ENCODE measurements at places on chromosomes 3 and 15. TPM values are rescaled to one million over a fixed set of nuclear protein-coding genes. Genes with fewer than 3 reads are reported as not detected.

Gene CLDN18
- total RNA-seq, result not detected

Gene ZNF80
- total RNA-seq, result 0.74 TPM

Gene PLA1A
- not detected for total RNA-seq

Gene CHCHD4
- 25.0 TPM for total RNA-seq

Gene GOLGA8Q
- total RNA-seq, result 1.4 TPM

Gene CCNB2
- 57.5 TPM for total RNA-seq

Gene EPHB3
- not detected for total RNA-seq

Gene NR1I2
- 0.11 TPM for total RNA-seq

Gene COLQ
- total RNA-seq, result 1.6 TPM

Gene MRAS
- total RNA-seq, result not detected

DNA sequence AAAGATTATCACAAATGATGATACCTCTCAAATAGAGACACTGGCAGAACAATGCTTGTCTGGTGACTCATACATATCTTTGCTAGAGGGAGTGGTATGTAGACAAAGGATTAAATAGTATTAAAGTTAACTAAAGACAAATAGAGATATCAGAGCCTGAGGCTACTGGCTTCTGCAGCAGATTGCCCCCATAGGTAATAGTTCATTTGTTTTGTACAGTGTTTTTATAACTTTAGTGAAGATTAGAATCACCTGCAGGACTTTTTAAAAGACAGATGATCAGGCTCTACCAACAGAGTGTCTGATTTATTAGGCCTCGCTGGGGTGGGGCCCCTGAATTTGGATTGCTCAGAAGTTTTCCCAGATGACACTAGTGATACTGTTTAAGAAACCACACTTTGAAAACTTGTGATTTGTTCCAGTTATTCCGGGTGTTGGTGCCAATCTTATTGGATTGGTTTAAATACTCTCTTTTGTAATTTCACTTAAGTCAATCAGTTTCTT, 96.4 kb downstream of the NAALADL2 start:
- no peaks in the 10 kb centered on the region for H3K4me1 ChIP-seq
- no peak overlapping the region for H3K27ac ChIP-seq
- H3K27me3 ChIP-seq, result no peaks in the 10 kb centered on the region
- H3K36me3 ChIP-seq, result no peaks in the 10 kb centered on the region

- no peaks in the 10 kb centered on the region for H3K36me3 ChIP-seq
- H3K27me3 ChIP-seq, result no peaks in the 10 kb centered on the region
- DNase-seq, result no peak
- H3K27ac ChIP-seq, result no peak overlapping the region
These were observed 536.3 kb upstream of the NAALADL2 start for GRCh38 chr3:174322789-174323188.

- H3K27ac ChIP-seq, result no peak overlapping the region
- no peak overlapping the region for H3K4me3 ChIP-seq
- no peak for DNase-seq
- no peaks in the 10 kb centered on the region for H3K36me3 ChIP-seq
- peaks cover 11% of the 10 kb centered on the region for H3K27me3 ChIP-seq
- H3K4me1 ChIP-seq, result no peaks in the 10 kb centered on the region
These were observed 19.6 kb upstream of the LRRK1 start for GRCh38 chr15:100899601-100900000.

DNA sequence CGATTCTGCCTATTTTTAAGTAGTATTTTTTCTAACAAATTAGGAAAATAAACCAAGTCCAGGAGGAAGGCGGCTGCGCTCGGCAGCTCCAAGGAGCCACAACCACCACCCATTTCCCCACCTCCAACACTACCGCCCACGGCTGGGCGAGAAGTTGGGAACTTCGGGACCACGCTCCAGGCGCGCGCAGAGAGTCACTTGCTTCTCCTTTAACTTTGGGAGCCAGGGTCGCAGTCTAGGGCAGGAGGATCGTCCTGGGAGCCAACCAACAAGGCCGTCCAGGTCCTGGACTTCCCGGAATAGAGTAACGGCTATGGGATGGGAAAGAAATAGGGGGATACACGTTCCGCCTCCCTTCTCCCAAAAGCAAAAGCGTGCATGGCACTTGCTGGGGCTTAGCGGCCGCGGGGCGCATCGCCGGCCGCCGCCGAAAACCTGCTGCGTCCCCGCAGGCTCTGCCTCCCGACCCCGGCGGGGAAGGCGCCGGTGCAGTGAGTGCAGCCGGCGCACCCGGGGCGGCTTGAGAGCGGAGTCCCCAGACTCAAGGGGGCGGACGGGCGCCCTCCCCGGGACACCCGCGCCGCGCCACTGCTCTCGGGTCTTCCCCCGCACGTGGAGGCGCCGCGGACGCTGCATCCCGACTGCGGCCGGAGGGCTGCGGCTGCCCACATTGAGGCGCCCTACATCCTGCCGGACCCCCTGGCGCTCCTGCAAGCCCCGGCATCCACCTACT, 699 bp downstream of the MEGF11 start:
- no peak overlapping the region for H3K27ac ChIP-seq
- H3K36me3 ChIP-seq, result no peaks in the 10 kb centered on the region
- peaks cover 7% of the 10 kb centered on the region for H3K4me1 ChIP-seq
- peak overlapping the region; percentile 46 for H3K4me3 ChIP-seq
- DNase-seq, result no peak

GRCh38 chr3:129942296-129942695, 32.2 kb upstream of the TRH start:
- H3K36me3 ChIP-seq, result no peaks in the 10 kb centered on the region
- no peak overlapping the region for H3K4me3 ChIP-seq
- DNase-seq, result no peak
- no peaks in the 10 kb centered on the region for H3K4me1 ChIP-seq
- no peak overlapping the region for H3K27ac ChIP-seq

DNA sequence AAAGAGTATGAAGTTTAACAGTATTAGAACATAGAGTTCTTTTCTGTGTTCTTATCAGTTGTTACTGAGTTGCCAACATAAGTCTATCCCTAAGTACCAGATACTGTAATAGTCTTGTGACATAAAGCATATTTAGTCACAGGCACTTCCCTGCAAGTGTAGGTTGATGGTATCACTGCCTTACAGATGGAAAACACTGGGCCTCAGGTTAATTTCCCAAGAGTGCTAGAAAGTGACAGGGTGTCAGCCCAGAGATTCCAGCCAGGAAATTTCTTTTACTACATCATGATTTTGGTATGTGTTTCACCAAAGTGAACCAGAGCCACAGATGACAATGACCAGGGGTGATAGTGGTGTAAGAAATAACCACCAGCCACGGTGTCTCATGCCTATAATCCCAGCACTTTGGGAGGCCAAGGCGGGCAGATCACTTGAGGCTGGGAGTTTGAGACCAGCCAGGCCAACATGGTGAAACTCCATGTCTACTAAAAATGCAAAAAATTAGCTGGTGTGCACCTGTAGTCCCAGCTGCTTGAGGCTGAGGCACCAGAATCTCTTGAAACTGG, 3.2 kb downstream of the EIF1B start:
- no peak overlapping the region for H3K27ac ChIP-seq
- DNase-seq, result no peak
- peaks cover 20% of the 10 kb centered on the region for H3K4me1 ChIP-seq
- no peaks in the 10 kb centered on the region for H3K27me3 ChIP-seq
- peaks cover 34% of the 10 kb centered on the region for H3K36me3 ChIP-seq

GRCh38 chr3:80983753-80984152, 777.7 kb downstream of the GBE1 start:
- no peaks in the 10 kb centered on the region for H3K27me3 ChIP-seq
- no peak for DNase-seq
- H3K4me3 ChIP-seq, result no peak overlapping the region

- no peak overlapping the region for H3K27ac ChIP-seq
- DNase-seq, result no peak
- no peak overlapping the region for H3K4me3 ChIP-seq
- no peaks in the 10 kb centered on the region for H3K4me1 ChIP-seq
- H3K27me3 ChIP-seq, result peaks cover 25% of the 10 kb centered on the region
These were observed 81.2 kb upstream of the ABHD17C start for GRCh38 chr15:80613762-80614365.

GRCh38 chr15:59721411-59721810, 32.3 kb upstream of the BNIP2 start:
- no peak overlapping the region for H3K27ac ChIP-seq
- peaks cover 6% of the 10 kb centered on the region for H3K27me3 ChIP-seq
- DNase-seq, result no peak
- H3K4me1 ChIP-seq, result peaks cover 2% of the 10 kb centered on the region
- no peaks in the 10 kb centered on the region for H3K36me3 ChIP-seq

GRCh38 chr3:124942613-124943012, 8.1 kb upstream of the MUC13 start:
- DNase-seq, result no peak
- H3K27me3 ChIP-seq, result peaks cover 20% of the 10 kb centered on the region
- H3K27ac ChIP-seq, result no peak overlapping the region
- no peak overlapping the region for H3K4me3 ChIP-seq
- no peaks in the 10 kb centered on the region for H3K36me3 ChIP-seq

All from activated T-helper 2 cell treated with anti-CD3 and anti-CD28 coated beads, Interferon-gamma antibody, Interleukin-2, Interleukin-4, amounts not matched to agents 10 μg/mL and 5 μg/mL and 100 μg/mL, durations not matched to agents 14 hours and 24 hours and 36 hours (primary cell).